ENCODE measurements at places on chromosomes 2 and 18. TPM values are rescaled to one million over a fixed set of nuclear protein-coding genes. Genes with fewer than 3 reads are reported as not detected.

Gene MYO7B
- total RNA-seq: 0.13 TPM

Gene GALR1
- not detected for total RNA-seq

Gene IL36G
- total RNA-seq: not detected

Gene REG1B
- total RNA-seq: not detected

Gene EML6
- total RNA-seq: 1.2 TPM

Gene STK36
- 11.7 TPM for total RNA-seq

Gene FKBP7
- 14.7 TPM for total RNA-seq

Gene UPP2
- not detected for total RNA-seq

Gene CYP27A1
- total RNA-seq: 0.18 TPM

Gene SLC11A1
- 0.20 TPM for total RNA-seq
